ENCODE measurements at places on chromosomes 1 and 21. TPM values are rescaled to one million over a fixed set of nuclear protein-coding genes. Genes with fewer than 3 reads are reported as not detected.

Gene TFAP2E
- 0.41 TPM for polyA plus RNA-seq

Gene TINAGL1
- not detected for polyA plus RNA-seq

Gene KLF17
- polyA plus RNA-seq, result not detected

Gene PLEKHO1
- 47.3 TPM for polyA plus RNA-seq

- H3K27ac ChIP-seq, result no peak overlapping the region
- no peak for DNase-seq
- H3K4me1 ChIP-seq, result no peaks in the 10 kb centered on the region
- no peak overlapping the region for H3K4me3 ChIP-seq
- H3K36me3 ChIP-seq, result no peaks in the 10 kb centered on the region
Observed at GRCh38 chr1:6944434-6944833, 159.2 kb downstream of the CAMTA1 start.

DNA sequence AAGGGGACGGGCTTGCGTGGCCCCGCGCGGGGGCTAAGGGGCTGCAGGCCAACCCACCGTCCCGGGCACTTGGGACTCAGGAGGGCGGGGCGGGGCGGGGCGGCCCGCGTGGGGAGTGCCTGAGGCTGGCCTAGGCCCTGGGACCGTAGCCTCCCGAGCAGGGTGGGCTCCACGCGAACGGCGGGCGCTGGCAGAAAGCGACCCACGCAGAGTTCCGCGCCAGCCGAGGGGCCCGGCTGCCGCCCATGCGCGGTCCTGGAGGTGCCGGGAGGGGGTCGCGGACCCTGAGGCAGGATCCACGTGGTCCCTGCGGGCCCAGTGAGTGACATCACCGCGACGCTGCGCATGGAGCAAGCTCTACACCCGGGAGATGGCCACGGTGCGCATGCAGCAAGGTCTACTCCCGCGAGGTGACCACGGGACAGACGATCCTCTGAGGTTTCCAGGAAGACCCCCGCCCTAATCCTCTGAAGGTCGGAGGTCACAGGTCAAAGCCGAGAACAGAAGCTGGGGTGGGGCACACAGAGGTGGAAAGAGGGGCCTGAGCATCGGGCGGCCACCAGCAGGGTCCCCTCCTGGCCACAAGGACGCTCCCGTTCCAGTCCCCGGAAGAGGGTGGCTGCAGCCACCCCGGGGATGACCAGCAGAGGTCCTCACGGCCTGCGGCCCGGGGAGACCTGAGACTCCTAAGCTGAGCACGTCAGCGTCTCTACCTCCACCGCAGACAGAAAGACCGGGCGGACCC lies 13.5 kb upstream of the SLC19A1 start:
- H3K27me3 ChIP-seq, result no peaks in the 10 kb centered on the region
- no peak for DNase-seq
- no peaks in the 10 kb centered on the region for H3K36me3 ChIP-seq

GRCh38 chr1:161012420-161012819 lies 8.5 kb downstream of the F11R start:
- no peaks in the 10 kb centered on the region for H3K36me3 ChIP-seq
- H3K4me1 ChIP-seq, result peaks cover 28% of the 10 kb centered on the region
- H3K4me3 ChIP-seq, result no peak overlapping the region

DNA sequence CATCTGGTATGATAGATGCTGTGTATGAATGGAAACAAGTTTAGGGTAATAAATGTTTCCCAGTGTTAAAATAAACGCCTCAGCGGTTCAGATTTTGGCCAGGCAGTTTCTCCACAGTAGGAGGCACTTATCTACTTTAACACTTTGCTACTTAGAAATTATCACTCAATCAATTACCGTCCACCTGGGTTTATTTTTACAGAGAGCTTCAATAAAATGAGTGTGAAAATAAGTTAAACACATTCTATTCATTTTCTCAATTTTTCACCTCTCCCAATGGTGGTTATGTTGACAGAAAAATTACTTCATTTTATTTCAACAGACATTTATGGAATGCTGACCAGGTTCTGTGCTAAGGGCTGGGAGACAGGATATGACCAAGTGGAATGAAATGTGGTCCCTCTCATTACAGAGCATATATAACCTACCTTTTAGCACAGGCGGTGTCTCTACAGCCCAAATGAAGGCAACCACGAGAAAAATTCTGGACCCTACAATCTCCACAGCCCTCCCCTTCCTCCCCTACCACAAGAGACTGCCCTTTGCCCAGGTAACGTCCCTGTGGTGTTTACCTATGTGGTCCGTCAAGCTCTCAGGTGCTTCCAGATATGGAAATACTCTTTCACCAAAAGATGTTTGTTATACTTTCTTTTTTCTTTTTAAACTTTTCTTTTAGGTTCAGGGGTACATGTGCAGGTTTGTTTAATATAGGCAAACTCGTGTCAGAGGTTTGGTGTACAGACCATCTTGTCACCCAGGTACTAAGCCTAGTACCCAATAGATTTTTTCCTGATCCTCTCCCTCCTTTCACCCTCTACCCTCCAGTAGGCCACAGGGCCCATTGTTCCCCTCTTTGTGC lies 105.5 kb downstream of the HLCS start:
- H3K27me3 ChIP-seq, result no peaks in the 10 kb centered on the region
- no peaks in the 10 kb centered on the region for H3K36me3 ChIP-seq
- H3K4me3 ChIP-seq, result no peak overlapping the region

GRCh38 chr1:109261578-109261977 lies 12.2 kb downstream of the CELSR2 start:
- H3K27me3 ChIP-seq, result no peaks in the 10 kb centered on the region
- no peak overlapping the region for H3K4me3 ChIP-seq
- no peaks in the 10 kb centered on the region for H3K36me3 ChIP-seq
- no peak for DNase-seq
- H3K4me1 ChIP-seq, result no peaks in the 10 kb centered on the region

- DNase-seq, result no peak
- no peaks in the 10 kb centered on the region for H3K27me3 ChIP-seq
- H3K4me3 ChIP-seq, result no peak overlapping the region
- no peak overlapping the region for H3K27ac ChIP-seq
- H3K36me3 ChIP-seq, result peaks cover 50% of the 10 kb centered on the region
Observed at GRCh38 chr1:220001095-220001501, 45.2 kb downstream of the EPRS1 start.

All from CD8-positive, alpha-beta memory T cell (primary cell).